ENCODE measurements at places on chromosomes 3 and 15.

DNA sequence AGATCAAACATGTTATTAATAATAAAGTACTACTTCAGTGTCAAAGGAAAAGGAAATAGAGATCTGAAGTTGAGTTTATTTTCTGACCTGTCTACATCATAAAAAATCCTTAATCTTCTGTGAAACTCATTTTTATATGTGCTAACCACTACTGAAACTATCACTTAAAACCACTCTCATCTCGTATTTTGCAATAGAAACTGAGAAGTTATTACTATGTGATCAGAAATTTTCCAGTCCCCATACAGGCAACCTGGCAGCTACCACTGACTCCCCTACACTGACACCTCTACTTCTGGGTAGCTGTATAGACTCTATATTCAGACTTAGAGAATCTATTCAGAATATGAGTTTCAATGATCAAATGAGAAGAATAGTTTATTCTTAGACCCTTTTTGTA is 8.3 kb downstream of the HDGFL3 start:
- DNase-seq: no peak

DNA sequence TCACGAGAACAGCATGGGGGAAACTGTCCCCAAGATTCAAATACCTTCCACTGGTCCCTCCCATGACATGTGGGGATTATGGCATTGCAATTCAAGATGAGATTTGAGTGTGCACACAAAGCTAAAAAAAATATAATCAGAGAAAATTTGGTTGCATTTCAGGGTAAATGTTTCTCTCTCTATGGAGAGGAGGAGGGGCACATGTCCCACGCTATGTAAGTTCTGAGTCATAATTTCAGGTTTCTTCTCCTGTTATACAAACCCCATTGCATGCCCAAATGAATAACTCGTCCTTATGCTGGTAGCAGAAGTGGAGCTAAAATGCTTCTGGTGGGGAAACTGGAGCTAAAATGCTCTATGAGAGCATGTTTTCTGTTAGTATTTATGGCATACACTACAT is 209.7 kb upstream of the DCBLD2 start:
- DNase-seq: no peak

DNA sequence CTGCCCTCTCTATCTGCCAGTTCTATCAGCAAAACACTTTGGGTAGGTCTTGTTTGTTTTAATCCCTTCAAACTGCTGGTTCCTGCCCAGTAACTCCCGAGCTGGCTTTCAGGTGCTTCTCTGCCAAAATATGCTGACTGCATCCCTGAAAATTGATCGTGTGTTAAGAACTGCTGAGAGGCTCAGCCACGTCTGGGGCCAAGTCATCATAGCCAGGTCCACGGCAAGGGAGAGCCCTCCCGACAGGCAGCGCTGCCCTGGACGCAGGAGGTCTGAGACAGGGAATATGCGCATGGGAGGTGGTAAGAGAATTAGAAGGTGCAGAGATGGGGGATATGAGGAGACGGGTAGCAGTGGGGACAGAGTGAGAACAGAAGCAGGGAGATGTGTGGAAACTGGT is 179.7 kb upstream of the TOPAZ1 start:
- DNase-seq: no peak

- DNase-seq: no peak
These were observed 35.5 kb downstream of the ANKDD1A start for GRCh38 chr15:64947211-64947610.

GRCh38 chr15:25437777-25438600 is 835 bp downstream of the UBE3A start:
- DNase-seq: peak; percentile 85

GRCh38 chr3:9791790-9792404 is 376 bp downstream of the TADA3 start:
- no peak for DNase-seq

GRCh38 chr3:59277816-59278215 is 228.0 kb upstream of the CFAP20DC start:
- peak; percentile 43 for DNase-seq

GRCh38 chr15:46607077-46607476 is 972.2 kb downstream of the SQOR start:
- DNase-seq: no peak

Measured in suppressor macrophage (primary cell).